Activated T-helper 2 cell treated with anti-CD3 and anti-CD28 coated beads, Interferon-gamma antibody, Interleukin-2, Interleukin-4, amounts not matched to agents 10 μg/mL and 5 μg/mL and 100 μg/mL, durations not matched to agents 14 hours and 24 hours and 36 hours (primary cell): ENCODE measurements at places on chromosomes 3 and 15. TPM values are rescaled to one million over a fixed set of nuclear protein-coding genes. Genes with fewer than 3 reads are reported as not detected.

The HGD gene
- 0.14 and 0.76 TPM in 2 replicates for total RNA-seq

GRCh38 chr3:117128872-117129271 lies 419.3 kb downstream of the TUSC7 start:
- DNase-seq = no peak

GRCh38 chr3:100045696-100046095 lies 68.6 kb downstream of the FILIP1L start:
- DNase-seq = no peak

- no peak for DNase-seq
Measured at GRCh38 chr15:51924156-51925068, 47.2 kb downstream of the LEO1 start.

DNA sequence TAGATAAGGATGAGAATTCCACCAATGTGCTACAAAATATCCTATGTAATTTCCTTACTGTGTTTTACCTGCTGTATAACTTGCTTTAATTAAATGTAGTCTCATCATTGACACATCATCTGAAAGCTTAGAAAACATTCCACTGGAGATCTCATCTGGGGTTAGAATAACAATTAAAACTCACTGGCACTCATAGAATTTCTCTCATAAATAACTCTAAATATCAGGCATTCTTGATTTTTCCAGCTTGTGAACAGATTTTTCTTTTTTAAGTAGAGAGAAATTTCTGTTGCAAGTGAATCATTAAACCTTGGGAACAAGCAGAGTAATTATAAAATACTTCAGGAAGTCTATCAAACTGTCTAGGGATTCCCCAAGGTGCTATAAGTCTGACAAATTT lies 843.8 kb downstream of the NAALADL2 start:
- no peak for DNase-seq

The LDHAL6B gene
- not detected in 2 replicates for total RNA-seq

- DNase-seq = no peak
Measured at GRCh38 chr3:170360916-170361315, 3.4 kb downstream of the SKIL start.

GRCh38 chr15:100020614-100021013 lies 287.4 kb upstream of the LYSMD4 start:
- no peak for DNase-seq

- no peak for DNase-seq
Measured at GRCh38 chr3:17771177-17772017, 29.0 kb upstream of the TBC1D5 start.

GRCh38 chr15:100254285-100254684 lies 87.5 kb downstream of the ADAMTS17 start:
- DNase-seq = no peak

DNA sequence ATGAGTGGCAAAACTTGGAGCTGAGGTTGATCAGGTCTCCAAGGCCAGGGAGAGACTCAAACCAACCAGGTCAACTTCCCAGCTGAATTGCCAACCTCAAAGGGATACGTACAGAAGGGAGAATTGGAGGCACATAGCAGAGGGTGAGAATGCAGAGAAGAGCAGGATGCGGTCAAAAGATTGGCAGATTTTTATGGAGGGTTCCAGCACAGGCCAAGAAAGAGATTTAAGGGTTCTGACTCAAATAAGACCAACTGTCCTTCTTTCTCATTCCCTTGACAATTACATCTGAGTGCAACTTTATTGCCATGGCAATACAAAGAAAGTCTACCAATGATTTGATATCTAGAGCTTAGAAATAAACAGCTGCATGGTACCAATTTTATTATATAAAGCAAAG lies 33.2 kb downstream of the SCG5 start:
- no peak for DNase-seq

GRCh38 chr3:87621667-87622066 lies 345.3 kb upstream of the POU1F1 start:
- no peak for DNase-seq

GRCh38 chr3:154135511-154136173 lies 14.5 kb downstream of the ARHGEF26 start:
- DNase-seq = no peak

- DNase-seq = no peak
Measured at GRCh38 chr3:179454887-179455286, 3.6 kb upstream of the GNB4 start.

DNA sequence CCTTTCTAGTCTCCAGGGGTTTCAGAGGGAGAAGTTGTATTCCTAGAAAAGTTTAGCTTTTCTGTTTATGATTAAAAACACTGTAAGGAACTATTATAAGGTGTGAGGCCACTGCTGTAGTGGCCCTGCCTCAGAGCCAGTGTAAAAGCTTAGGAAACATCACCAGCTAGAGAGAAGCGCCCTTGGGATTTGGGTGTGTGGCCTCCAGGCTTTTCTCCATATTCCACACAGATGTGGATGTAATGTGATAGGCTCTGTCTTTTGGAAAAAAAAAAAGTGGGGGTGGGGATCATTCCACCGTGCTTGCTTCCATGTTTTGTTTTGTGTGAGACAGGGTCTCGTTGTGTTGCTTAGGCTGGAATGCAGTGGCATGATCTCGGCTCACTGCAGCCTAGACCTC lies 13.9 kb downstream of the SEC61A1 start:
- DNase-seq = no peak

- no peak for DNase-seq
Measured at GRCh38 chr3:31952205-31952604, 28.9 kb downstream of the OSBPL10 start.

The ITGA11 gene
- 0.92 and 2.3 TPM in 2 replicates for total RNA-seq

GRCh38 chr3:159045279-159045885 lies 243.5 kb downstream of the MFSD1 start:
- DNase-seq = no peak

- DNase-seq = no peak
Measured at GRCh38 chr3:149388531-149389417, 11.3 kb upstream of the TM4SF1 start.

GRCh38 chr3:186400662-186401061 lies 38.6 kb upstream of the DGKG start:
- no peak for DNase-seq

The MGA gene
- 37.7 and 38.2 TPM in 2 replicates for total RNA-seq

GRCh38 chr3:144831955-144832716 lies 860.5 kb downstream of the DIPK2A start:
- no peak for DNase-seq

The GADL1 gene
- total RNA-seq = not detected in 2 replicates
